ENCODE measurements at places on chromosomes 3 and 15.

- no peak for DNase-seq
These were observed 11.7 kb upstream of the WNT7A start for GRCh38 chr3:13891492-13892073.

DNA sequence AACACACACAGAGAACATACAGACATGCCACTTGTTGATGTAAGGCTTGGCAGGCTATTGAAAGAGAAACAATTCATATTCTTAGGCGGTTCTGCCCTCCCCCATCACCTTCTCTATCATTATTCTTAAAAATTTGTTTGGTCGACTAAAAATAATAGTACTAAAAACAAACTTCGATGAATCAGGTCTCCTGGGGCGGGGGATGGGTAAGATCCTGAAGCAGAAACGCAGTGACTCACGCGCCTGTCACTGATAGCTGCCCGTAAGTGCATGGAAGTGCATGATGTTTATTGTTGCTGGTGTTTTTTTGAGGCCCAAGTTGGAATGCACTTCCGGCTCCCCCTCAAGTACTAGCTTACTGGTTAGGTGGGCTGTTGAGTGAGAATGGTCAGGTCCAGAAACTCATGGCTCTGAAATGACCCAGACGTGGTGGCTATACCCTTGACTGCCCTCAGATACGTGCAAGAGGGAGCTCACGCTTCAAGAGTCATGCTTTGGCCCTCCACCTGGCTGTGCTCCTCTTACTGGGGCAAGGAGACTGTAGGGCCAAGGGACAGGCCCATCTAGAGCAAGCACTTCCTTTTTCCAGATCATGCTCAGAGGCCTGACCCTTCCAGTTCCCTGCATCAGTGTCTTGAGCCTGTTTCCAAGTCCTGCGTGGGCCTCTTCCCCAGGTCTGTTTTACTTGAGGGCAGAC is 10.9 kb downstream of the SMAD3 start:
- peak; percentile 95 for DNase-seq

DNA sequence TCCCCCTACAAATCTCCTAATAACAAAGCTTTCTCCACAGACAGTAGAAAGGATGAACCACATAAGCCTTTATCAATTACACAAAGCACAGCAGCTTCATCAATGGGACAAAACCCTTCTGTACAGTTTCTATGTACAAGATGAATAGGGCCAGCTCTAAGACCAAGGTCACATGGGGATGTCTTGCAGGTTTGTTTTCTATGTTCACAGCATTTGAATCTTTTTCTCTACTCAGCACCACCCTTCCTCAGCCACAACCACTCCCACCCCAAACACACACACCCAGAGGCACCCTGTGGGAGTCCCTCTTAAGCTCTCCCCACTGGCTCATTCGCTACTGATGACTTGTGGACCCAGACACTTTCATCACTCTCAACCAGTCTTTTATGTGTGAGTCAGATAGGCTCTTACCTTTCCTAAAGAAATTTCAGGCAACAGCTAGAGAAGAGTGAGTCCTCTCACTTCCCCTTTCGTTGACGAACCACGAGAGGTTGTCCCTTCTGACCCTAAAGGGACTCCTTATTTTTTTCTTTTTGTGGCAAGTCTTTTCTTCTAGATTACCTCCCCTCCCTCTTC is 57.9 kb downstream of the ARHGAP31 start:
- peak; percentile 21 for DNase-seq

- no peak for DNase-seq
These were observed 331.4 kb upstream of the WNT5A start for GRCh38 chr3:55818485-55818884.

DNA sequence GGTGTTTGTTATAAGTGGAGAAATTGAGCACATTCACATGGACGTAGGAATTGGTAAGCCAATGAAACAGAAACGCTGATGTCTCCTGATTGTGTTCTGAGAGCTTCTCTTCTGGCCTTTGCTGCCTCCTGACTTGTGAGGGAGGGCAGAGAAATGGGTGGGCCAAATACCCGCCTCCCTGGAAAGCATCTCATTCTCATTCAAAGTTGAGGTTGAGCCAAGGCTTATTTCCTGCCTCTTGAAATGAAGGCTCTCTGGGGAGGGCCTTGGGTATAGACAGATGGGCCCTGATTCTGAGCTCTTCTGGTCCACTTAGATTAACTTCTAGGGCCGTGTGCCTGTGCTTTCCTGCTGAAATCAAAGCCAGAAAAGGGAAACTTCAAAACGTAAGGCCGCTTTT is 57.4 kb upstream of the MYZAP start:
- DNase-seq = no peak

DNA sequence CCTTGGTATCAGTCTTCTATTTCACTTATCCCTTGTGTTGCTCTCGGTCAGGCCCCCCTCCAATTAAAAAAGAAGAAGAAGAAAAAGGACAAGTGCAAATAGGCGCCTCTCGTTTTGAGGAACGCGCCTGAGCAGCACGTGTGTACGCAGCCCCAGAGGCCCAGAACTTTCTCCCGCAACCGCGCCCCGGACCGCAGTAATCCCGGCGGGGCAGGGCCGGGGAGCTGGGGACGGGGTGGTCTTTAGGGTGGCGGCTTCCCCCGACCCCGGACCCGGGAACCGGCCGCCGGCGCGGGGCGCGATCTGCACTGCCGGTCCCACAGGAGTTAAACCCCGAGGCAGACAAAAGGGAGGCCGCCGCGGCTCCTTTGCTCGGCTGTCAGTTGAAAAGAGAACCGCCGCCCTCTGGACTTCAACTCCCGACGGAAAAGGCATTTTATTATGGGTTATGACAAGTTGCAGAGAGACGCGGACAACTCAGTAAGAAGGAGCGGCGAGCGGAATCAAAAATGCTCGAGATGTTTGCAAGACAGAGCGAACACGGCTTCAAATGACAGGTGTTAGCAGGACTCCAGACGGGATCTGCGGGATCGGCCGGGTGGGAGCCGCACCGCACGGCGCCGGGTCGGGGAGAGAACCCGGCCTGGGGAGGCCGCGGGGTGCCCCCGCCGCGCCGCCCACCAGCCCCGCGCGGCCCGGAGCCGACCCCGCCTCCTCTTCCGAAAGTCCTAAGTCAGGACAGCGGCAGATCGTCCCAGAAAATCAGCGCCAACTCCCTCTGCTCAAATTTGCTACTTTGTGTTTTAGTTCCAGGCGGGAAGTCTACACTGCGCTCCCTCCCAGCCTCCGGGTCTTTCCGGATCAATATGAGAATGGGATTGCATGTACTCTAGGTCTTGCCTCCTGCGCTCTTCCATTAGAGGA is 79.0 kb downstream of the NR2F2 start:
- DNase-seq = peak; percentile 23

DNA sequence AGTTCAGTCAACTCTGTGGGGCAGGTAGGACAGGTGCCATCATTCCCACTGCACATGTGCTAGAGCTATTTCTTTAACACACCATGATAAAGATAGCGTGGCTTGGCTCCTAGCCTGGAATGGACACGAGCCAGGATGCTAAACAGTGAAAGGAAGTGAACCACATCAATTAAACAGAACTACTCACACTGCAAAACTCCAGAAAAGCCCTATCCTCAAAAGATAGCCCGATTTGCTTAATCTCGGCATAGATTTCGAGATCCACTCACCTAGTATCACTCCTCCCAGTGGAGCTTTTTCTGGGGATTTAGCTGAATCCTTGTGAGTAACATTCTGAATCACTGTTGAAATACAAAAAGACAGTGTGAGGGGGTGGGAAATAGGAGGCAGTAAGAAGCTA is 118.0 kb downstream of the ABI3BP start:
- DNase-seq = peak; percentile 68

DNA sequence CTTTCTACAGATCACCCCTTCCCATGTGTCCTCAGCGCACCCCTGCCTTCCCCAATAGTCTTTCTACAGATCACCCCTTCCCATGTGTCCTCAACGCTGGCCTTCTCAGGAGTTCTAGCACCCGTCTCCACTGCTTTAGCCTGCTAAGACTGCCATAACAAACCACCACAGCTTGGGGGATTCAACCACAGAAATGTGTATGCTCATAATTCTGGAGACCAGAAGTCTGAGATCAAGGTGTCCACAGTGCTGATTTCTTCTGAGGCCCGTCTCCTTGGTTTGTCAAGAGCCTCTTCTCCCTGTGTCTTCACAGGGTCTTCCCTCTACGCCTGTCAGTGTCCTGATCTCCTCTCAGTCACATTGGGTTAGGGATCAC is 68.1 kb upstream of the CGNL1 start:
- no peak for DNase-seq

- DNase-seq = no peak
These were observed 169.0 kb downstream of the TBC1D5 start for GRCh38 chr3:17573396-17573795.

GRCh38 chr15:51600114-51600513 is 22.5 kb downstream of the DMXL2 start:
- DNase-seq = no peak

DNA sequence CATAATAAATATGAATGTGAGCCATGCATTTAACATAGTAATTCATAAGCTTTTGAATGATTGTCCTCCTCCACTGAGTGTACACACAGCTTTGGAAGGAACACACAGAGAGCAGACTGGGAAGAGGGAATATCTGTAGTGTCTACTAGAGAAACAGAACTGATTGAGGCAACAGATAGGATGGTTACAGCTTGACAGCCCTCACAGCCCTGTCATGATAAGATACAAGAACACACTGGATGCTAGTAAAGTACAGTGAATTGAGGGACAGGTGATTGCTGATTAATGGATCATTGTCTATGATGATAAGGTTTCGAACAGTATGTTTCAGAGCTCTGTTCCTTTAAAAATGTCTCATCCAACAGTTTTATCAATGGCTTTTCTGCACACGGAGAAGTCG is 383.4 kb upstream of the GBE1 start:
- no peak for DNase-seq

DNA sequence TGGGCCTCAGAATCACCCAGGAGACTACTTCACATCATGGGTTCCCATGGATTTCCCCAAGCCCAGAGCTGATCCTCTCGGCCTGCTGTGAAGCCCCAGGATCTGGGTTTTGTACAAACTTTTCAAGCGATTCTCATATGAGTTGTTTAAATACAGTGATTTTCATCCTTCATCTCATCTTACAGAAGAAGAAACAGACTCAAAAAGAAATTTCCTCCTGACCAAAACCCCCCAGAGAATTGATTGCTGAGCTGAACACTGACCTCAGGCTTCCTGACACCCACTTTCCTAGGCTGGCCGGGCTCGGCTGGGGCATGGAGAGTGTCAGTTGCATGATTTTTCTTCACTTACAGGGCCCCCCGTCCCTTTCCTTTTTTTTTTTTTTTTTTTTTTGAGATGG is 60.3 kb downstream of the BDH1 start:
- DNase-seq = no peak

DNA sequence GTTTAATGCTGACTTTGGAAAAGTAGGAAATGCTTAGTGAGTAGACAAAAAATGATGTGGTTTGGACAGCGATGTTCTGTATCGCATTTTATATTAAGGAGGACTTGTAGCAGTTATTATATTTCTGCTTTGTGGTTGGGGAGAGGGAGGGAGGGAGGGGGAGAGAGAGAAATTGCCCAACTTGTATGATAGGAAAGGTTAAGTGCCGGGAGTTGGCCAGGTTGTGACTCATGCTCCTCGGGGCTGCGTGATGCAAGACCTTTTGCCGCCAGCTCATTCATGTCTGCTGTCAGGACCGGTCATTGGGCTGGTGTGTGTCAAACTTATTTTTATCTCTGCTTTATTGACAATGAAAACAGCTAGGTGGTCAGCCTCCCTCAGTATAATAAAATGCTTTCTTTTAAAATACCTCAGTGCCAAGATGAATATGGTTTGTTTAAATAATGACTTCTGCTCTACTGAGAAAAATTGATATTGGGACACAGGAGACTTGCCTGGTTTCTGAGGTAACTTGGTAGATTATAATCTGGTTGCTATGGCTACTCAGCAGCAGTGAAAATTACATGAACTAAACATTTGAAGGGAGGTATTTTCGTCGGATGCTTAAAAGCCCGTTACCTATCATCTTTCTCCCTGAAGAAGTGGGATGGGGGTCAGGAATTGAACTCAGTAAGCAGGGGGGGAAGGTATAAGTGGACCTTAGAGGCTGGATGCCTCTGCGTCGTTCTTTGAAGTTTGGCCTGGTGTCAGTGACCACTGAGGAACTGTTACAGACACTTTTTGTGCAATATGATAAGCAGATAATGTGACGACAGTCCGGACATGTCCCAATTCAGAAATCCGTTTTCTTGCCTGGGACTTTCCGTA is 90.7 kb downstream of the FNDC3B start:
- peak; percentile 98 for DNase-seq

- DNase-seq = no peak
These were observed 23.8 kb downstream of the CSPG4 start for GRCh38 chr15:75688831-75689230.

DNA sequence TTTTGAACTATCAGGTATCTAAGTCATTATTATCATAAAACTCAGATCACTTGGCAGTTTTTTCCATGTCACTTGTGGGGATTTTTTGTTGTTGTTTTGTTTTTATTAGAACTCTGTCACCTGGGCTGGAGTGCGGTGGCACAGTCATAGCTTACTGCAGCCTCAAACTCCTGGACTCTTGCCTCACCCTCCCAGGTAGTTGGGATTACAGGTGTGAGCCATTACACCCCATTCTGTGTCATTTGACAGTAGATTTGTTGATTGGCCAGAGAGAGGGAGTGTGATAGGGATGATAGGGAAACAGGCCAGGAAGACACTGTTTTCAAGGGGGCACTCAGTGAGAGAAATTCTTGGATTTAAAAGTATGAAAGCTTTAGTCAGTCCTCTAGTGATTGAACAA is 54.7 kb upstream of the SCAANT1 start:
- DNase-seq = no peak

DNA sequence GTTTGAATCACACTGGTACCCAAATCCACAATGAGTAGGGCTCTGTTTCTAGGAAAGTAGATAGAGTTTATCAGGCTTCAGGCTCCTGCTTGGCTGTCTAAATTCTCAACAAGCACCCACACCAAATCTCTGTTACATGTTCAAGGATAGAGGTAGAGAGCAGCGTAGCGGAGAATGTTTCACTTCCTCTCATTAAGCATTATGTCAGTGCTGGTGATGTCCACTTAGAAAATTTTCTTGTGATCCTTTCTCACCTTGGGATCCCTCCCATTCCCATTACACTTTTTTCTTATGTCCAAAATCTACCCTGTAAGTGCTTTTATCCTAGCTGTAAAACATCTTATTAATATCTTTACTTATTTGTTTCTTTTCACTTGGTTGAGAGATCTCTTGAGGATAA is 34.7 kb upstream of the GCSAM start:
- no peak for DNase-seq

DNA sequence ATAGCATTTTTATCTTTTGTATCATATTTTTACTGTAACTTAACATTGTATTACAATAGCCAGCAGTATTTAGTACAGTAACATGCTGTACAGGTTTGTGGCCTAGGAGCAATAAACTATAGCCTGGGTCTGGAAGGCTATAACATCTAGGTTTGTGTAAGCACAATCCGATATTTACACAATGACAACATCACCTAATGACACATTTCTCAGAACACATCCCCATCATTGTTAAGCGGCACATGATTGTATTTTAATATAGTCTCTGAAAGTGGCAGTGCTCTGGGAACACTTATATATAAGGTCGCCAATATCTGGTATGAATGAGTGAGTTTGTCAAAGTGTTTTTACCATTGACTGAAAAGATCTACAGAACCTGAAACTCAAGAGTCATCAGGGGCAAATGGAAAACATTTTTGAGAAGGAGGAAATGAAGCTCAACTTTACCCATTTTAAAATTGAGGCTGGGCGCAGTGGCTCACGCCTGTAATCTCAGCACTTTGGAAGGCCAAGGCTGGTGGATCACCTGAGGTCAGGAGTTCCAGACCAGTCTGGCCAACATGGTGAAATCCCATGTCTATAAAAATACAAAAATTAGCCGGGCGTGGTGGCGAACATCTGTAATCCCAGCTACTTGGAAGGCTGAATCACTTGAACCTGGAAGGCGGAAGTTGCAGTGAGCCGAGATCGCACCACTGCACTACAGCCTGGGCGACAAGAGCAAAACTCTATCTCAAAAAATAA is 38.8 kb upstream of the TNFSF10 start:
- no peak for DNase-seq
